ENCODE measurements at places on chromosomes 6 and 20.

DNA sequence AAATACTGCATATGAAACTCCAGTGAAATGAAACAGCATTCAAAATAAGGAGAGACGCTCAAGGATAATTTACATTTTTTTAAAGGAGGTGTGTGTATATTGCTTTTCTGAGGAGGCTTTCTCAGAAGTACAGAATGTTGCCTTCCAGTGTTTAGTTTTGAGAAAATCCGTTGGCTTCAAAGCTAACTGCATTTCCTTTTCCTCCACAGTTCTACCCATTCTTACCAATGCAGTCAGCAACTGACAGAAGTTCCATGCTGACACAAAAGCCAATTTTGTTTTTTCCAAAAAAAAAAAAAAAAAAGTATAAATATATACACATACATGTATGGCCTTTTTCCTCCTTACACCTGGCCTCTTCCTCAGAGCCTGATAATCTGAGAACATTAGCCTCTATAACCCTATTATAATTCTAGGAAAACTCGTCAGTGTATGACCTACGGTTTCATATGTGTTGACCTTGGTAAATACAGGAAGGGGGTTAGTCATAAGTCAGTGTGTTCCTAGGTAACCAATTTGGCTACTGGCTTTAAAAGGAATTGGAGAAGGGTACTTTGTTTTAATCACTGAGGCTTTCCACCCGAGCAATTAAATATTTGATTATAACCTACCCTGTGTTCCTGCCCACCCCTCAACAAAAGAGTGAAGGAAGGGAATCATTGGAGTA, 24.2 kb downstream of the MGME1 start:
- no peak for DNase-seq

DNA sequence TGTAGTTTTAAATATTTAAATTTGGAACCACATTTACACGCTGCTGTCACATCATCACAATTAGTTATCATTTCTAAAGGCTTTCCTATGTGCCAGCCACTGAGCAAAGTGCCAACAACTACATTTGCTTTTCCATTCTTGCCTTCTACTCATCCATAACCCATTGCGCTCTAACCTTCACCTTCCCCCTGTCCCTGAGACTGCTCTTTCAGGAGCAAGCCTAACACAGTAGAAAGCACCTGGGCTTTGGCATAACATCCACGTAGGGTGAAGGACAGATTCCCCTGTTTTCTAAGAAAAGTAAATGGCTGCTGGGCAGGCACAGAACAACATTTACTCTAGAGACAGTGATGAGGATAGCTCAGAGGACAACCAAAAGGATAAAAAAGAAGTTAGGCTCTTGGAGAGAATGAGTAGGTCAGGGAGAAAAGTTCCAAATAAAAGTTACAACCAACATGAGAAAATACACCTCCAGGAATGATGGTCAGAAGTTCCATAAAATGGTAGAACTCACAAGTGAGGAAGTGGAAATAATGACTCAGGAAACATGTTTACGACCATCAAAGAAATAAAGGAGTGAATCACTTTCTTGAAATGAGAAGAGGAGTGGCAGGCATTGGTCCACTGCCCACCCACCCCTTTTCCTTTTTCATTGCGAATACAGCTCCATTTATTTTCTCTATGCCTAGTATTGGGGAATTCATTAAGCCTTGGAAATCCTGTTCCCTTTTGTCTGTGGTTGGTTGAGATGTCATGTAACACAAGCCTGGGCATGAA, 77.2 kb downstream of the PFDN4 start:
- DNase-seq: peak; percentile 47

DNA sequence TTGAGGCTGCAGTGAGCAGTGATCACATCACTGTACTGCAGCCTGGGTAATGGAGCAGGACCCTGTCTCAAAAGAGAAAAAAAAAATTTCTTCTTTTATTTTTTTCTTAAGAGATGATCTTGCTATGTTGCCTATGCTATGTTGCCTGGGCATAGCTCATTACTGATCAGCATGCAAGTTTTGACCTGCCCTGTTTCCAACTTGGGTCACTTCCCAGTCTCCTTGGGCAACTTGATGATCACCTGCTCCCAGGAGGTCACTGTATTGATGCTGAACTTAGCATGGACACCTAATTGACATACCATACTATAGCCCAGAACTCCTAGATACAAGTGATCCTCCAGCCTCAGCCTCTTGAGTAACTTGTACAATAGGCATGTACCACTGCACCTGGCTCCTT, 30.7 kb upstream of the NANP start:
- no peak for DNase-seq

DNA sequence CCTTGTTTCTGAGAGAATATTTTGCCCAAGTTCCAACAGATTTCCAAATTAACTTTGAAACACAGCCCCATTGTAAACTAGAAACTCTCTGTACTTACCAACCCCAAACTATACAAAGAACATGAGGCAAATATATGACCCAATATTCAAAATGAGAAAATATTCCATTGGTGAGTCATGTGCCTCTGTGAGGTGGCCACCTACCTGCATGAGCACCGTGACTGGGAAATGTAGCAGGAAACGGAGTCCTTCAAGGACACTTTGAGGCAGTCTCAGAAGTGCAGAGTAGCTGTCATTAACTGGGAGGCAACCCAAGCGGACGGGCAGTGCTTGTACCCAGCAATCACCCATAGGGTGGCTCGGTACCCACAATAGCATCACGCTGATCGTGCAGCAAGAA, 335.5 kb upstream of the NOX3 start:
- DNase-seq: no peak

DNA sequence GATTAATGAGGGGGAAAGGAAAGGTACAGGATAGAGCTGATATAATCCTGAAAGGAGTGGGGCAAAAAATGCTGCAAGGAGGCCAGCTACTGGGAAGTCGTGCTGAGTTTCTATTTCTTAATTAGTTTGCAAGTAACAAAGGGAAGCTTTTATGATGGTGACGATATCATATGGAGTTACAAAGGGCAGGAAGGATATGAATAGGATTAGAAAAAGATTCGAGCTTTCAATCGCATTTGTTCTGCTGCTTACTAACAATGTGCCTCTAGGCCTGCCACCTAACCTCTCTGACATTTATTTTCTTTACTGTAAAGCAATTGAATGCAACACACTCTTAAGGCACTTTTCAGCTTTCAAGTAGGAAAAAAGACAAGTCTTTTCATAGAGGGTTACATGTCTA, 219.2 kb downstream of the CLVS2 start:
- DNase-seq: no peak

DNA sequence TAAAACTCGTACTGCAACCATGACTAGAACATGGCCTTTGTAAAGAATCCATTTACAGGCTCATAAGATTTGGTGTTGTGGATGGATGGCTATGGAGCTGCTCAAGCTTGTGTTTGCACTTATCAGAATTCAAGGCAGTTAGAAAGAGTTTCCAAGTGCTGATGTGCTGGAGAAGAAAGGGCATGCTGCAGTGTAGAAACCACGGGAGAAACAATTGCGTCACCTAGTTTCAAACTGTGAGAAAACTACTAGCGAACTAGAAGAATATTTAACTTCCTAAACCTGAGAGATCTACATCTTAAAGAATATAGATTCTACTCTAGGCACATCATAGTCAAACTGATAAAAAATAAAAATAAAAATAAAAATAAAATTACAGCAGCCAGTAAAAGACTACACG, 116.2 kb downstream of the SGK1 start:
- no peak for DNase-seq

DNA sequence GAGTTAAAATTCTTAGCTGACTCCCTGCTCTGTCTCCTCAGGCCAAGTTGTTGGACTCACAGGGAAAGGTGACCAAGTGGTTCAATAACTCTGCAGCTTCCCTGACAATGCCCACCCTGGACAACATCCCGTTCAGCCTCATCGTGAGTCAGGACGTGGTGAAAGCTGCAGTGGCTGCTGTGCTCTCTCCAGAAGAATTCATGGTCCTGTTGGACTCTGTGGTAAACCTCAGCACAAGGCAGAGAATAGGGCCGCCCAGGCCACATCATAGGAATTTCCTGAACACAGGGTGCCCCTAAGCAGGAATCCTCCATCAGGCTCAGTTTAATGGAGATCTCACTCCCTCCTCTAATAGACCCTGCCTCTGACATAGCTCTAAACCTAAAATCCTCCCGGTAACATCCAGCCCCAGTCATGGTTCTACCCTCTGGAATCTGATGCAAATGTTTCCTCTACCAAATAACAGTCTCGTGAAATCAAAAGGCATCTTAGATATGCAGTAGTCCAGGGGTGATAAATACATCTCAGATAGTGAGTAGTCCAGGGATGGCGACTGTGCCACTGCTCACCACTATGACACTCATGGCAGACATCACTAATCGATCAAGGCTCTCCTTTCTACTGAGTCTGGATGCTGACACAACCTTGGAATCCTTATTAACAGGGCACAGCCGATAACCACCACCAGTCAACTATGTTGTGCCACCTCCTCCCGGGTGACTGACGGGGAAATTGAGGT, 18.3 kb downstream of the BPIFB1 start:
- no peak for DNase-seq

GRCh38 chr6:106918115-106918514, 56.4 kb downstream of the CD24 start:
- no peak for DNase-seq

DNA sequence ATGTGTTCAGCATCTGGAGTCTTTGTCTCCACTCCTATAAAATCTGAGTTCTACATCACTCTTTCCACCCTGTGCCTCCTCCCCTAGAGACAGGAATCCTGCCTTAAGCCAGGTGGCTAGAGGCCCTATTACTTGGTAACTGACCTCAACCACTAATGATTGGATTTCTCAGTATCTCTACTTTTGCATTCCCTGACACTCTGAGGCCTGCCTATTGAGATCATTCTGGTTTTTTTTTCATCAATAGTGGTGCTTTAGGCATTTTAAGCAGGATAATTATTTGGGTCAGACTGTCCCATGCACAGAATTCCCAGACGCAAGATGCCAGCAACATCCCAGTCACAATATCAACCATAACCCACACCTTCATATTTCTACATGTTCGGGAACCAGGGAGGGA, 3.9 kb upstream of the GCM1 start:
- DNase-seq: no peak

DNA sequence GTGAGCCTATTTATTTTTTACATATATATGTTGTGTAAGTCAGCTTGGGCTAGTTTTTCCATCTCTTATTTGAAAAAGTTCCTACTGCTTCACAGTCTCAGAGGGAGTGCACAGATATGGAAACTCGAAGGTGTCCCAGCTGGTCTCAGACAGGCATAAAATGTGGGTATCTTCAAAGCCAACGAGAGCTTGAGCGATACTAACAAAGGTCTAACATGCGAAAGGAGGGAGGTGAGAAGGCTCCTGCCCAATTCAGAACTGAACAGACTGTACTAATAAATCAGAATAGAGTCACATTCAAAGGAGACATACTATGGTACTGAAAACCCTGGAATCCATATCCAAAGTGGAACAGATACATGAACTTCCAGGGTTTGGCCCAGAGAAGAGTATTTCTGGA, 113.0 kb downstream of the PREX1 start:
- DNase-seq: no peak

DNA sequence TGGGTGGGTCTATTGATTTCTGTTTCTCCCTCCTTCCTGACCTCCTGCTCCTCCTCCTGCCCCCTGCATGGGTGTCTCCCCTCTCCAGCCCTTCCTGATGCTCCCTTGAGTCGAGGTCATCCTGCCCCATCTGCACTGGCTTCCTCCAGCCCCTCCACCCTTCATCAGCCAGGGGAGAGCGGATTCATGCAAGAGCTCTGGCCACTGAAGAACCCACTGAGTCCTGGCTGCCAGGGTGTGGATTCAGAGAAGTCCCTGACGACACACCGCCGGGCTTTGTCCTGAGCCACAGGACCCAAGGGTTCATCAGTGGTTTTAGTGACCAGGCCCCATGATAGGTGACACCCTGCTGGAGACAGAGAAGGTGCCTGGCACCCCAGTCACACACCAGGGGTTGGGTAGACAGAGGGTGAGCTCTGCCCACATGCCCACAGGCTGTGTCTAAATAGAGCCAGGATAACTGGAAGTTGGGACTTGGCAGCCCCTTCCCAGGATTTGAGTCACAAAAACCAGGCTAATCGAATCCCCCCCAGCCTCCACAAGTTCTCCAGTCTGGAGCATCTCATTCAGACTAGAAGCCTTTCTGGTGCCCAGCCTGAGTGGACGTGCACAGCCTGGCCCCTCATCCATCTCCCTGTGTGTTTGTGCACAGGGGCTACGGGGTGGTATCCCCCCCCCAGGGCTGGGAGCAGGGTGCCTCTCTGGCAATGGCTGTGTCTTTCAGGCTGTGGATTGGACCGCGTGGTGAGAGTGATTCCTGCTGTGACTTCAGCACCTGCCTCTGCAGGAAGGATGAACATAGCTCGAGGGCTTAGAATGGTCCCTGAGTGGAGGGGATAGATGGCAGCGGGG, 1.2 kb downstream of the GFRA4 start:
- no peak for DNase-seq

DNA sequence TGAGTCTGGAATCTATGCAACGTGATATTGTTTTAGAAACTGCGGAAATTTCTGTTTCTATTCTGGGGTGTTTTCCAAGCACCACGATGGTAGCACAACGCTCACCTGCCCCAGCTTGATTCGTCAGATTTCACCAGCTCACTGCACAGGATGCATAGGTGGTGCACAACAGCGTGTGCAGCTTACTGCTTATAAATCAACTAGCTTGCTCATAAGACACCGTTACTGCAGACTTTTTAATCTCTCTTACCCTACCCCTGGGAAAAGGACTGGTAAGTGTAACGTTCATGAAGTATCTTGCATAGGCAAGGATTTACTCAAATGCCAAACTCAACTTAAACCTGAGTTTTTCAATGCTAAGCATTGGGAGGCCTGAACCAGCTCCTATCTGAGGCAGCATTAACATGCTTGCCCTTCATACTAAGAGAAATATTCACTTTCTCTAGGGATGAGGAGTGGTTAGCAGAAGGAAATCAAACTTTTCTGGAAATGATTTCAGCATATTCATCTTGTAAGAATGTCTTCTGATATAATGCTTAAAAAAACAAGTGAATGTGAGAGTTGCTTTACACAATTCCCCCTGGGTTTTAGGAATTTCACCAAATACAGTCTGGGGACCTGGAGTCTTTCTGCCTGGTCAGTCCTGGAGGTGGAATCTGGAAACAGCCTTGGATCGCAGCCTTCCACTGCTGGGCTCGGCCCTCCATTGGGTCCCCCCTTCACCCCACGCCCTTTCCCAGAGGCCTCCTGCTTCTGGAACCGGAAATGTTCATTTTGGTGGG, 100.6 kb downstream of the DACT2 start:
- DNase-seq: no peak

DNA sequence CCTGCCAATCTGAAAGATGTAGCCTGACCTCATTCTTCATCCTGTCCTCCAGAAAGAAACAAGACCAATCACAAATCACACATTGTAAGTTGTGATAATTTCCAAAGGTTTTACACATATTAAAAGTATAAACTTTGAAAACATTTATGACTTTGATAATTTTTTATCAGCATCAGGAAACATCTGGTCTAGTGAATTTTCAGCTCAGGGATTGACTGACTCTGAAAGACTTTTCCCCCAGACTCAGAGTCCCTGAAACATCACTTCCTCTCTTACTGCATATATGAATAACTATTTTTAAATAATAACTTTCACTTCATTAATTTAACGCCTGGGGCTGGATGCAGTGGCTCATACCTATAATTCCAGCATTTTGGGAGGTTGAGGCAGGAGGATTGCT, 48.5 kb upstream of the SSTR4 start:
- DNase-seq: no peak

- DNase-seq: no peak
These were observed 180.3 kb upstream of the ZNF217 start for GRCh38 chr20:53773792-53774401.

Data from stimulated activated naive CD8-positive, alpha-beta T cell treated with anti-CD3 and anti-CD28 coated beads, Interleukin-15, amount 100 ng/mL, for 72 hours (primary cell).